ENCODE measurements at places on chromosomes 16 and 17.

DNA sequence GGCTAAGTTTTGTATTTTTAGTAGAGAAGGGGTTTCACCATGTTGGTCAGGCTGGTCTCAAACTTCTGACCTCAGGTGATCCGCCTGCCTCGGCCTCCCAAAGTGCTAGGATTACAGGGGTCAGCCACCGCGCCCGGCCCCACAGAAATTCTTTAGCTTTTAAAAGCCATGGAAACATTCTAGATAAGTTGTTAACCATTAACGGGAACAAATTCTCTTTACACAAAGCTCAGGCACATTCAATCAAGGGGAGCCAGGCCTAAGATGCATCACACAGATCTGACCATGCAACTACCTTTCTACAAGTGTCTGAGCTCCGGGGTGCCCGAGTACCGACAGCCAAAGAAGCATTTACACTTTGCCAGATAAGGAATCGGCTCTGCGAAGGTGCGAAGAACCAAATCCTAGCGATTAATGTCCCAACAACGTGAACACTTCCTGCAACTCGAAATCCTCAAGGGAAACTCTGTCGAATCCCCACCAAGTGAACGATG, 1.0 kb downstream of the EMC8 start:
- DNase-seq: no peak

DNA sequence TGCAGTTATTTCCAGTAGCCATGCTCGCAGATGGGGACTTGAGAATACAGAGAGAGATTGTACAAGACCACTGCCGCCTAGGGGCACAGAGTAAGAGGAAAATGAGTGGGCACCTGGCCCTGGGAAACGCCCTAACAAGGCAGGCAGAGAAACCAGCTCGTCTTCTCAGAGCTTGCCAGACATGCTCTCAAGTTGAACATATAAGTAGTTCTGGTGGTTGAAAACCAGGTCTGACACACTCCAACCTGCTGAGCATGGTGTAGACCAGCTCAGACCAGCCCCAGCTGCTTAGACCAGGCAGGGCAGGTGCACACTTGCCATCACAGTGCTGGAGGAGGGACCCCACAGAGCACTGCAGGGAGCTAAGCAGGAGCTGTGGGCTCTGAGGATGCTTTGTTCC, 250.5 kb downstream of the CPPED1 start:
- no peak for DNase-seq

GRCh38 chr17:62657690-62658089, 30.2 kb downstream of the MRC2 start:
- DNase-seq: no peak

- DNase-seq: no peak
These were observed 53.5 kb downstream of the SOCS1 start for GRCh38 chr16:11202260-11203091.

DNA sequence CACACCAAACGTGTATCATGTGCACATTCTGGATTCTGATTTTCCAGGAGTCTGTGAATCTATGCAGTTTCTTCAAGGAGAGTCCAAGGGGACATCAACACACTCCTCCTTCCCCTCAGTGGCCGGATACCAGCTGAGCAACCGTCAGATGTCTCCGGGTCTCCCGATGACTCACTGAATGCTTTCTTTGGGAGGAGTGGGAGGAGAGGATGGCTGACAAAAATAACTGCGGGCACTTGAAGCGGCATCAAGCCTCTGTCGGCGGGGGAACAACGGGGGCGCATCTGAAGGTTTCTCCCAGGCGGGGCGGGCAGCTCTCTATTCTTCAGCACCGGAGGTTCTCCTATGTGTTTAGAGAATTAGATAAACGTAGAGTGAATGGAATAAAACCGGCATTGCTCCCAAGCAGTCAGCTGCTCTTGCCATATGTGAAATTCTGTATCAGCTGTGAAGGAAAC, 24.6 kb upstream of the LRRC75A start:
- no peak for DNase-seq

- DNase-seq: no peak
These were observed 310.7 kb upstream of the PMFBP1 start for GRCh38 chr16:72482695-72483094.

DNA sequence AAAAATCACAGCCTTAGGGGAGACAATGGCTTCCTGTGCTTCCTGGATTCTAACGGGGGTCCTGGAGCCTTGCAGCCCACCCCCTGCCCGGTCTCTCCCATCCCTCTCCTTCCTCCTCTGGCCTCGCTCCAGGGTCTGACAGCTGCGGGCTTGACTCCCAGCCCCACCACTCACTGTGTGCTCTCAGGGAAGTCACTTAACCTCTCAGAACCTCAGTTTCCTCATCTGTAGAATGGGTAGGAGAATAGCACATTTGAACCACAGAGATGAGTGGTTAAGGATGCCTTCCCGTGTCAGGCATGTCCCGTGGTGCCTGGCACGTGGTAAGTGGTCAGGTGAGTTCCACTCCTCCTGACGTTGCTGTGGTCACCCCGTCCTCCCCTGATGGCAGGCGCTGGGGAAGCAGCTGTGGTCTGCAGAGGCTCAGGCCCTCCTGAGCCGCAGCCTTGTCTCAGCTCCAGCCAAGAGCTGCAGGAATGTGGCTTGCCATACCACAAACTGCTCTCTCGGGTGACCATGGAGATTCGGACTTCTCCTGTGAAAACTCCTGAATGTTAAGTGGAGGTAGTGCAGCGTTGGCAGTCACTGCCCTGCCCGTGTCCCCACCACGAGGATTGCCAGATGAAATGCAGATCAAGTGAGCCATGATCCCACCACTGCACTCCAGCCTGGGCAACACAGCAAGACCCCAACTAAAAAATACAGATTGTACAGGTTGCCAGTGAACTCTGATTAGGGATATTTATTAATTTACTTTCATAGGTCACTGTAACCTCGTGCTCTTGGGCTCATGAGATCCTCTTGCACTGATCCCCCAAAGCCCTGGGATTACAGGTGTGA, 85.7 kb downstream of the NT5M start:
- DNase-seq: no peak

DNA sequence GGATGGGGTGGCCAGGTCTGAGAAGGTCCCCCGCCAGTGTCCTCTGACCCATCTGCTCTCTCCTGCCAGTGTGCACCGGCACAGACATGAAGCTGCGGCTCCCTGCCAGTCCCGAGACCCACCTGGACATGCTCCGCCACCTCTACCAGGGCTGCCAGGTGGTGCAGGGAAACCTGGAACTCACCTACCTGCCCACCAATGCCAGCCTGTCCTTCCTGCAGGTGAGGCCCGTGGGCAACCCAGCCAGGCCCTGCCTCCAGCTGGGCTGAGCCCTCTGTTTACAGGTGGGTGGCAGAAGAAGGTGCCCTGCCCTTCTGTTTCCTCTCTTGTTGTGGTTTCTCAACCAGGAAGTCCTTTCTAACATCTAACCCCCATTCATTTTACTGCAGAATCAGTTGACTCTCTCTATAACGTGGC, 7.1 kb downstream of the ERBB2 start:
- no peak for DNase-seq

DNA sequence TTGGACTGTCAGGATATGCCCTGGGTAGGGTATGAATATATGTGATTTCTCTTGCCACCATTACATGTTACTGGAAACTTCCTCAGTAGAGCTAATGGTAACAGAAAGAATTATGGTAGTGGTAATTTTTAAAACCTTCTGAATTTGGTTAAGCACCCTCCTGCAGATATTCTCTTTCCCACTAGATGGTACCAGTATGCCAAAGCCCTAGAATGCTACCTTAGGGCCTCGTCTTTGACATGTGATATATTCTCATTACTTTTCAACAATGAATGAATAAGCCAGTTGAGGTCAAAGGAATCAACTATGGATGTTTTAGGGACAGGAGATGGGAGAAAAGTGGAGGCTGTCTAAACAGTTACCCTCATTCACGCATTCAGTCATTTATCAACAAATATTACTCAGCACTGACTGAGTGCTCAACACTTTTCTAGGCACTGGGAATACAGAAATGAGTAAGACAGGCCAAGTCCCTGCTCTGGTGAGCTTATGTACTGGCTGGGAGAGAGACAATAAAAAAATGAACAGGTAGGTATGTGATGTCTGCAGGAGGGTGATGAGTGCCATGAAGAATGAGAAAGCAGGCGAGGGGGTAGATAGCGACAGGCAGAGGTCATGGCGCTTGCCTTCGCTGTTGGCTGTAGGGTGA, 14.7 kb downstream of the CDH13 start:
- DNase-seq: no peak

DNA sequence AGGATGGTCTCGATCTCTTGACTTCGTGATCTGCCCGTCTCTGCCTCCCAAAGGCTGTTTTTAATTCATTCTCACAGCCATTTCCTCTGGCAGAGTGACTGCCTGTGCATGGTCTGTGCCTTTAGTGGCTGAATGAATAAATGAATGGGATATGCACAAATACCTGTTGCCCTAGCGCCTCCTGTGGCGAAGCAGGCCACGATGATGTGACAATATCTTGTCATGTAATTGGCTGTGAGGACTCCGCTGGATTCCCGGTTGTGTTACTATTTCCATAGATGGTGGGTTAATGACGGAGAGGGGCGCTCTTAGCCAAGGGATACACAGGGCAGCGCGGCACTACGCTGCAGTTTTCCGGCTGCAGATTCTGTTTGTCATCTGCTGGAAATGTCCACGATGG, 26.8 kb upstream of the ENDOV start:
- no peak for DNase-seq

- no peak for DNase-seq
These were observed 643.2 kb downstream of the WWOX start for GRCh38 chr16:78742501-78743283.

GRCh38 chr16:80006241-80007215, 406.0 kb upstream of the MAF start:
- DNase-seq: no peak

- no peak for DNase-seq
These were observed 28.4 kb downstream of the DNAH2 start for GRCh38 chr17:7745748-7746470.

GRCh38 chr17:49397586-49397985, 17.1 kb downstream of the PHB1 start:
- DNase-seq: no peak

DNA sequence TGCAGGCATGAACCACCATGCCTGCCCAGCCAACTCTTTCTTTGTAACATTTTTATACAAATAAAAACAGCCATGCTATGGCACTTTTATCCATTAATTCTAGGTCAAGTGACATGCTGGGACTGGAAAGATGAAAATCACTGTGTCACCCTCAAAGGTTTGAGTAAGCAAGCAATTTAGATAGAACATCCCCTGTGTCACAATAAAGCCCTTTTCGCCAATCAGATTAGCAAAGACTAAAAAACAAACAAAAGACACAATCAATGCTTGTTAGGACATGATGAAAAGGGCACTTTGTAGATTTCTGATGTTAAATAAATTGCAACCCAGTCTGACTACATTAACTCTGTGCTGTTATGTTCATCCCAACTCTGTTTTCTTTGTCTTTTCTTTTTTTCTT, 26.4 kb downstream of the CHP2 start:
- DNase-seq: no peak

DNA sequence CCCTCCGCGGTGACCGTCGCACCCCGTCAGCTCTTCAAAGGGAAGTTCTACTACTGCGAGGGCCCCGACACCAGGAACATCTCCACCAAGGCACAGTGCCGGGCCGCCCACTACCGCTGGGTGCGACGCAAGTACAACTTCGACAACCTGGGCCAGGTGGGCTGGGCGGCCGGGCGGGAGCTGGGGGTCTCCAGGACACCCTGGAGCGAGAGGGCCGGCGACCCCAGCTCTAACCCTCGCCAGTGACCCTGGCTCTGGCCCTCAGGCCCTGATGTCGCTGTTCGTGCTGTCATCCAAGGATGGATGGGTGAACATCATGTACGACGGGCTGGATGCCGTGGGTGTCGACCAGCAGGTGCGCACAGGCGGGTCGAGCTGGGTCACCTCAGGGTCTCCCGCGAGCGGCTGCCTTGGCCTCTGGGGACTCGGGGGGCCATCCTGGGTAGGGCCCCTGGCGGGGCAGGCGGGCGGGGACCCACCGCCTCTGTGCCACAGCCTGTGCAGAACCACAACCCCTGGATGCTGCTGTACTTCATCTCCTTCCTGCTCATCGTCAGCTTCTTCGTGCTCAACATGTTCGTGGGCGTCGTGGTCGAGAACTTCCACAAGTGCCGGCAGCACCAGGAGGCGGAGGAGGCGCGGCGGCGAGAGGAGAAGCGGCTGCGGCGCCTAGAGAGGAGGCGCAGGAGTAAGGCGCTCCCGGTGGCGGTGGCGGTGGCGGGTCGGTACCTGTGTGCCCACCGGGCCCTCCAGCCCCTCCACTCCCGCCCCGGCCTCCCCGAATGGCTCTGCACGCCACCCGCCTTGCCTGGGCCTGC, 13.4 kb downstream of the TPSG1 start:
- no peak for DNase-seq

DNA sequence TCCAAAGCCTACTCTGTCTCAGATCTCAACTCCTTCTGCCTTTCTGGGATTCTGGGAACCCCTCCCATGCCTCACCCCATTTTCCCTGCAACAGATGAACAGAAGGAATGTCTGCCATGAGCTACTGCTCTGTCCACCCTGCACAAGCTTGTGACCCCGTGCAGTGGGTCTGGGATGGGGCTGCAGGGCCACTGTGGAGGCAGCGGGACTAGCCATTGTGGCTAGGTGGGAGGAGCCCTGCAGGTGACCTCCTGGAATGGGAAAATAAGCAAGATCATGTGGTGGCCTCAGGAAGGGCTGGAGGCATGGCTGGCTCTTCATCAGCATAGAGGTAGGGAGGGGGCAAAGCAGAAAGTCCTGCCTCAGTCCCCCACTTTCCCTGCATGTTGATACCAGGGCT, 13.7 kb downstream of the PDP2 start:
- no peak for DNase-seq

- DNase-seq: no peak
These were observed 14.4 kb upstream of the BAHCC1 start for GRCh38 chr17:81380666-81381518.

- DNase-seq: no peak
These were observed 41.3 kb downstream of the TMEM100 start for GRCh38 chr17:55681342-55681700.
